ENCODE measurements at places on chromosomes 4 and X. TPM values are rescaled to one million over a fixed set of nuclear protein-coding genes. Genes with fewer than 3 reads are reported as not detected.

Gene ATP2B3
- total RNA-seq: 0.10 TPM

Gene RASGEF1B
- not detected for total RNA-seq

Gene ASMTL
- total RNA-seq: 16.9 TPM

Gene CENPI
- 8.9 TPM for total RNA-seq

Gene CNKSR2
- 3.7 TPM for total RNA-seq

Gene P2RY4
- total RNA-seq: not detected

Gene DNAAF6
- total RNA-seq: not detected

Gene PRAF2
- 43.6 TPM for total RNA-seq

Gene UCP1
- total RNA-seq: not detected

Gene HAND2
- total RNA-seq: 0.35 TPM

Data from A549 treated with DMSO at 1 μM for 4 hours (cell line).